Posterior vena cava (tissue), 2 donors: ENCODE measurements at places on chromosomes 12 and 14.

DNA sequence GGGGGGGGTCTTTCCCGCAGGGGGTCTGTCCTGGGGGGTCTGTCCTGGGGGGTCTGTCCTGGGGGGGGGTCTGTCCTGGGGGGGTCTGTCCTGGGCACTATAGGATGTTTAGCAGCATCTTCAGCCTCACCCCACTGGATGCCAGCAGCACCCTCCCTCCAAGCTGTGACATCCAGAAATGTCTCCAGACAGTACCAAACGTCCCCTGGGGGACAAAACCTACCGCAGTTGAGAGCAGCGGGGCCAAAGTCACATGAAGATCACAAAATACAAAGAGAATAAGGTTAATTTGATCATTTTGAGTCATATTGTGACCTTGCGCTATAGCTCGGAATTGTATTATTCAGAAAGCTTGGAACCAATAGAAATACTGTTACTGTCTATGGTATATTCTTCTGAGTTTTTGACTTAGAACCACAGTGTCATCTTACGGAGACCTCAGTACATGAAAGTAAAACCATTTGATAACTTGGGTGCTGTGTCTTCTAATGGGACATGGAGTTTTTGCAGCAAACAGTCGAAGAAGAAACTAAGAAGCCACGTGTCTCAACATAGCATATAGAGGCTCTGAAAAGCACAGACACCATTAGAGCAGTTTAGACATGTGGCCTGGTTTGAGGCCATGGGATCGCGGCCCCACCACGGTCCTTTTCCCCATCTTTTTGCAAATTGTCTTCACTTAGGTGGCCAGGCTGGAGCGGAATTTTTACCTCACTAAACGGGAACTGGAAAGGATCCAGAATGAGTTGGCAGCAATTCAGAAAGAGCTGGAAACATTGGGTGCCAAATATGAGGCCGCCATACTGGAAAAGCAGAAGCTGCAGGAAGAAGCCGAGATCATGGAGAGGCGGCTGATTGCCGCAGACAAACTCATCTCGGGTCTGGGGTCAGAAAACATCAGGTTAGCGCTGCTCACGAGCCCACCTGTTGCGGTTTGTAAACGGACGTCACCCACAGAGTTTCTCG, 59.9 kb downstream of the CCDC92 start:
- DNase-seq = no peak

DNA sequence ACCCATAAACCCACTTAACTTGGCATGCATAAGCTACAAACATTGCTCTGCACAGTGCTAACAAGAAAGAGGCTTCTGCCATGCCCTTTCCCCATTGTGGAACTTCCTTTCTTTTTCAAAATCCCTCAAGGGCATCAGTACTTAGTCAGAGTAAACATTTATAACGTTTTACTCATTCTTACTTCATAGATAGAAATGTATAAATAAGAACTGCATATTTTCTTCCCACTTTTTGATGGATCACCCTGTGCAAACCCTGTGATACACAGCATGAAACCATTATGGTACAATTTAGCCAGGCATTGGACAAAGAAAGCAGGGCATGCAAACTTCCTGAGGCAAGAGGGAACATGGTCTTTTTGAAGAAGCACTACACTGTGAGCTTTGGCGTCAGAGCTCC, 113.8 kb upstream of the FOXG1 start:
- no peak for DNase-seq

DNA sequence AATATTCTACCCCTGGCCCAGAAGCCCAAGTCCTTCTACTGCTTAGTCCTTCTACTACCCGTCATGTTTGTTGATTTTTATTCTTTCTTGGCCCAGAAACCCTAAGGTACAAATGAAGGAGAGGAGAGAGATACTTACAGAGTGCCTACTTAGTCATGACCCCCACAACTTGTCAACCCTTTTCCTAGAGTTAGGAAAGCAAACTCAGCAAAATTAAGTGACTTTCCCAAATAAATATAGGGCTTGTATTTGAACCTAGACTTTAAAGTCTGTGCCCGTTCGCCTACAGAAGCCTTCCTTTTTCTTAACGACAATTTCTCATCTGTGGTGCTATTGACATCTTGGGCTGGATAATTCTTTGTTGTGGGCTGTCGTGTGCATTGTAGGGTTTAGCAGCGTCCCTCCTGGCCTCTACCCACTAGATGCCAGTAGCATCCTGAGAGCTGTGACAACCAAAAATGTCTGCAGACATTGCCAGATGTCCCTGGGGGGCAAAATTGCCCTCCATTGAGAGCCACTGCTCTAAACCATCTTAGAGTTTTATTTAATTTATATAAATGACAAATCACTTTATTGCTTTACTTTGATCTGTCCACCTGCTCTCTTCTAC, 82.3 kb downstream of the FIGNL2 start:
- DNase-seq = no peak

DNA sequence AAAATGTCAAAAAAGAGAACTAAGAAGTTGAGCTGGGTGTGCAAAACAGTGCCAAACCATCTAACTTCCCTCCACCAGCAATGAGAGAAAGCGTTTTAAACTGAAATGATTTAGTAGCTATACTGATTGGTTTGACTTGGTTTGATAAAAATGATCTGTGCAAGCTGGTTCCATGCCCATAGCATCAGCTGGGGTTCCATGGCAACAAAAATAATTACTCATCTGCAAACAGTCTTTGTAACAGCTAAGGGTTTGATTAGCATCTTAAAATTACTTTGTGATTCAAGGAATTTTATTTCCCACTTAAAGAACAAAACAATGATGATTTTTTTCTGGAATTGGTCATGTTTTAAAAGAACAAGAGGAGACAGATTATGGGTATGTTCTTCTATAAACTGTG, 15.0 kb upstream of the BICD1 start:
- no peak for DNase-seq

DNA sequence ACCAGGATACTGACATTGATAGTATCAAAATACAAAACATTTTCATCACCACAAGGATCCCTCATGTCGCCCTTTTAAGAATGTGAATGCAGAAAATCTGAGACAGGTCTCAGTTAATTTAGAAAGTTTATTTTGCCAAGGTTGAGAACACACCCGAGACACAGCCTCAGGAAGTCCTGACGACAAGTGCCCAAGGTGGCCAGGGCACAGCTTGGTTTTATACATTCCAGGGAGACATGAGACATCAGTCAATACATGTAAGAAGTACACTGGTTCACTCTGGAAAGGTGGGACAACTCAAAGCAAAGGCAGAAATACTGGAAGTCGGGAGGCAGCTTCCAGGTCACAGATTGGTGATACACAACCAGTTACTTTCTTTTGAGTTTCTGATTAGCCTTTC, 235.2 kb upstream of the KRR1 start:
- no peak for DNase-seq

DNA sequence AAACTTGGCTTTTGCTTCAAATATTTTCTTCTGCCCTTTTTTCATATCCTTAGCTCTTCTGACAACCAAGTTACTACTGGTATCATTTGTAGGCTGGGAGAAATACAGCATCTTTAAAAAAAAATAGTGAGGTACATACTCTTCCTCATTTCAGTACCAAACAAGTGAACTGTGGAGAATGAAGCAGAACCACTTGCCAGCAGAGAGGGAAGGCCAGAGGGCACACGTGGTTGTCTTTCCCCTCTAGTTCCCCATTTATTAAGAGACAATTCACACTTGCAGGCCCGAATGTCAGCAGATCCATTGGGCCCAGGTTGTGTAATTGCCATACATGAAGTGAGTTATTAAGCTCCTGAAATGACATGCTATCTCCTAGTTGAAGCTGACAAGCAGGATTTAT, 3.2 kb downstream of the SUSD6 start:
- DNase-seq = no peak

- DNase-seq = peak; percentile 78
Observed at GRCh38 chr12:130161261-130162243, 712 bp upstream of the FZD10 start.

- no peak for DNase-seq
Observed at GRCh38 chr12:3836641-3837040, 36.6 kb downstream of the PARP11 start.

GRCh38 chr12:120856980-120857379, 47.2 kb downstream of the SPPL3 start:
- DNase-seq = no peak

DNA sequence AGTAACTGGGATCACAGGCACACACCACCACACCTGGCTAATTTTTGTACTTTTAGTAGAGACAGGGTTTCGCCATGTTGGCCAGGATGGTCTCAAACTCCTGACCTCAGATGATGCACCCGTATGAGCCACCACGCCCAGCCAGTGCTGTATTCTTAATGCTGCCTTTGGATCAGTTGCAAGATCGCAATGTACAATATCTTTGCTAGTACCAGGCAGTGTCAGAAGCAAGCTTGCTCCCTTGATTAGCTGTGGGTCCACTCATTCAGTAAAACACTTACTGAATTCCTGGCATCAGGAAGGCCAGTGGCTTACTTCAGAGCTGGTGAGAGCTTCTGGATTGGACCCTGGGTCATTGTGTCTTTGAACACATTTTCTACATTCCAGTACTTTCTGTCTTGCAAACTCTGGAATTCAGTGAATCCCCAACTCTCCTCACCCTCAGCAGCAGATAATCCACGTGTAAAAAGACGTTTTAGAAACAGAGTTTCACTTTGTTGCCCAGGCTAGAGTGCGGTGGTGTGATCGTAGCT, 1183.7 kb downstream of the AACS start:
- no peak for DNase-seq

GRCh38 chr14:21264025-21264801, 5.0 kb downstream of the HNRNPC start:
- no peak for DNase-seq

- DNase-seq = no peak
Observed at GRCh38 chr14:63249092-63249491, 44.8 kb downstream of the RHOJ start.

DNA sequence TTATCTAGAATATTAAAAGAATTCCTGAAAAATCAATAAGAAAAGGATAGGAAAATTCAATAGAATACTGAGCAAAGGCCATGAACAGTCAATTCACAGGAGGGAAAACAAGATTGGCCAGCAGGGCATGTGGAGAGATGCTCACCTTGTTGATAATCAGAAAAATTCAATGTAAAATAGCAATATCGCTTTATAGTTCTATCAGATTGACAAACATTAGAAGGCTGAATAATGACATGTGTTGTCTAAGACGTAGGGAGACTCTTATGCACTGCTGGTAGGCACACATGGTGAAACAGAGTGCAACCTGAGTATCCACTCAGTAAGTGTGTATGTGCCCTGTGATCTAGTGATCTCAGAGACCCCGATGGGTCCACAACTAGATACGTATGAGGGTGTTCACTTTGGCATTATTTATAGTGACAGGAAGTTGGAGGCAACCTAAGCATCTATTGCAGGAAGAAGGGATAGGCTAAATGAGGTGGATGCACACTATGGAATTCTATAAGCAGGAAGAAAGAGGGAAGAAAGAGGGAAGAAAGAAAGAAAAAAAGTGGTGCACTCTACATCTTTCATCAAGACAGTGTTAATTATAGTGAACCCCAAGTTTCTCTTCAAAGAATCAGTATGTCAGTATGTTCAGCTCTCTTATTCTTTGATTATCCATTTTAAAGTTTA, 3.8 kb upstream of the ANKRD33 start:
- no peak for DNase-seq

- DNase-seq = peak; percentile 89
Observed at GRCh38 chr12:54216797-54217661, 28.2 kb upstream of the SMUG1 start.

DNA sequence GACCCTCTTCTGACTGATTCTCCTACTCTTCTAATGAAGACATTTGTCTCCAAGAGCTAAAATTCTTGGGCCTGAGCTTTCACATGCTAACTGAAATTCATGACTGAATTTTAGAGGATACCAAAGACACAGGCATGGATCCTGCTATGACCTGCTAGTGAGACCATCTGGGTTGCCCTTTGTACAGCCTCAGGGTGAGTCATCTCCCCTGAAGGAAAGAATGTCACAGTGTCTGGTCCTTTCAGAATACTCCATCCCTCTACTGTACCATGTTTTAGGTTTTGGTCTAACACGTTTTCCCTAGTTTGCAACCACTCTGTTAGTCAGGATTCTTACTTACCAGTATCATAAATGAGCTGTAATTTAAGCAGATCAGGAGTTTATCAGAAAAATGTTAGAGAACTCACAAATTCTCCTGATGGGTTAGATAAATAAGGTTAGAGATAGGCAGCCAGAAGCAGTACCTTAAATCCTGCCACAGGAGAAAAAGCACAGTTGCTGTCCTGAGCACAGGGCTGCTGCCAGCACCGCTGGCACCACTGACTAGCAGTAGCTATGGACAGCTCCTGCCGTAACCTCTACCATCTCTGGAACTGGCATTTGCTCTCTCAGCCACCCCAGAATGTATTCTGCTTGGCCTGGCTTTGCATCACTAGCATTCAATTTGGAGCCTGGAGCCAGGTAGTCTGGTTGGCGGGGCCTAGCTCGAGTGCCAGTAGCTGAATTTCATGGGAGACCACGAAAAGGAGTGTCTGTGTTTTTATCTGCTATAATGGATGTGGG, 127.6 kb downstream of the ANO6 start:
- no peak for DNase-seq

GRCh38 chr12:92719674-92720073, 16.9 kb downstream of the PLEKHG7 start:
- DNase-seq = no peak

DNA sequence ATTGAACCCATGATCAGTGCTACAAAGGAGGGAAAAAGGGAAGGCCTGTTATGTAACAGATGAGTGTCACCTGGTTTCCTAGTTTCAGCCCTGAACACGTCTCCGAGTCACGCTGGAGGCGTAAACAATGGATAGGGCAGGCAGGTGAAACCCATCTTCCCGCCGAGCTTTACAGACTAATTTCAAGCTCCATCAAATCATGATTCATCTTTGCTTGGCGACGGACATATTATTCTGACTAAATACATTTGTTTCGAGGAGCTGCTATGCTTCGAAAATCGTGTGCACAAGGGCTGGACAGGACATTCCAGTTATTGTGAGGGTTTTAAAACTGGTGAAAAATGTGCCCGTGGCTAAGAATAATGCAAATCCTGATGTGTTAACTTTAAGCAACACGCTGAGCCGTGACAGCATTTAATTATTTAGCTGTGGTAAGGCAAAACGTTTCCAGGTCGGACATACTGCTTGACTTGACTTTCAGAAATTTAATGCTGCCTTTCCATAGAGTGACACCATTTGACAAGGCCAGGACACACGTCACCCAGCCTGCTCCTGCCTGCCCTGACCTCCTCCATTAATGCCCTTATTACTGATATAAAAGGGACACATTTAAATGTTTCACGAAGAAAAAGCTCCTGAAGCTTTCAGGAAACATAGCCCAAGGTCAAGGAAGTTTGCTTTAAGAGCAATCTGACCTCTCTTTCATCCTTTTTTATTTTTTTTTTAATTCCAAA, 1203.5 kb upstream of the TMEM132C start:
- DNase-seq = no peak

GRCh38 chr12:123004287-123004686, 23.8 kb downstream of the ARL6IP4 start:
- DNase-seq = no peak
